Progenitor cell of endocrine pancreas (in vitro differentiated cells): ENCODE measurements at places on chromosomes 7 and 10.

GRCh38 chr10:59606551-59606961 is 103.1 kb downstream of the SLC16A9 start:
- DNase-seq: no peak
- peaks cover 7% of the 10 kb centered on the region for H3K4me1 ChIP-seq
- no peaks in the 10 kb centered on the region for H3K27me3 ChIP-seq
- no peaks in the 10 kb centered on the region for H3K36me3 ChIP-seq

GRCh38 chr10:24929056-24929544 is 23.3 kb downstream of the PRTFDC1 start:
- no peak overlapping the region for H3K4me3 ChIP-seq
- no peak overlapping the region for H3K27ac ChIP-seq
- peaks cover 25% of the 10 kb centered on the region for H3K36me3 ChIP-seq

- peaks cover 29% of the 10 kb centered on the region for H3K4me1 ChIP-seq
- no peak for DNase-seq
- H3K27ac ChIP-seq: no peak overlapping the region
- no peaks in the 10 kb centered on the region for H3K27me3 ChIP-seq
- no peak overlapping the region for H3K4me3 ChIP-seq
Observed at GRCh38 chr7:23208316-23208715, 26.5 kb downstream of the NUP42 start.

GRCh38 chr10:89702121-89702480 is 711 bp downstream of the KIF20B start:
- no peaks in the 10 kb centered on the region for H3K27me3 ChIP-seq
- H3K27ac ChIP-seq: peak overlapping the region; percentile 99
- H3K36me3 ChIP-seq: no peaks in the 10 kb centered on the region
- peak overlapping the region; percentile 98 for H3K4me3 ChIP-seq

DNA sequence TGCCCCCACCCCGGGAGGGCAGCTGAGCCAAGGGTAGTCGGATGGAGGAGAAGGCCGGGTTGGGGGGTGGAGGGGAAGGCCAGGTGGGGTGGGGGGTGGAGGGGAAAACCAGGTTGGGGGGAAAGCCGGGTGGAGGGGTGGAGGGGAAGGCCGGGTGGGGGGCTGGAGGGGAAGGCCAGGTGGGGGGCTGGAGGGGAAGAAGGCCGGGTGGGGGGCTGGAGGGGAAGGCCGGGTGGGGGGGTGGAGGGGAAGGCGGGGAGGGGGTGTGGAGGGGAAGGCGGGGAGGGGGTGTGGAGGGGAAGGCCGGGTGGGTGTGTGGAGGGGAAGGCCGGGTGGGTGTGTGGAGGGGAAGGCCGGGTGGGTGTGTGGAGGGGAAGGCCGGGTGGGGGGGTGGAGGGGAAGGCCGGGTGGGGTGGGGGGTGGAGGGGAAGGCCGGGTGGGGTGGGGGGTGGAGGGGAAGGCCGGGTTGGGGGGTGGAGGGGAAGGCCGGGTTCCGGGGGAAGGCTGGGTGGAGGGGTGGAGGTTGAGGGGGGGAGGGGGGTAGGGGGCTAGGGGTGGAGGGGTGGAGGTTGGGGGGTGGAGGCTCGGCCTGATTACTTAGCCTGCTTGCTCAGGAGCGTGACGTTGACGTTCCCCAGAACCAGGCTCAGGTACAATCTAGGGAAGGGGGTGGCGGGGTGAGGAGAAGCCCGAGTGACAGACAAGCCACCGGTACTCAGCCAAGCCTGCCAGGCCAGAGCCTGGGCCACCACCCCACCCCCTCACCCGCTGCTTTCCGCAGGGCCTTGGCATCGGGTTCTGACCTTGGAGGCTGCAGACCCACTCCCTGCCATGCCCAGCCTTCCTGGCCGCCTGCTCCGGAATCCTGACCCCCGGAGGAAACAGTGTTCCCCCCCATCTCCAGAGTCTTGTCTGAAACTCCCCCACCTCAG is 5.6 kb downstream of the TMEM120A start:
- H3K4me1 ChIP-seq: peaks cover 10% of the 10 kb centered on the region
- DNase-seq: no peak
- no peaks in the 10 kb centered on the region for H3K27me3 ChIP-seq
- no peak overlapping the region for H3K27ac ChIP-seq
- peaks cover 6% of the 10 kb centered on the region for H3K36me3 ChIP-seq
- H3K4me3 ChIP-seq: no peak overlapping the region

DNA sequence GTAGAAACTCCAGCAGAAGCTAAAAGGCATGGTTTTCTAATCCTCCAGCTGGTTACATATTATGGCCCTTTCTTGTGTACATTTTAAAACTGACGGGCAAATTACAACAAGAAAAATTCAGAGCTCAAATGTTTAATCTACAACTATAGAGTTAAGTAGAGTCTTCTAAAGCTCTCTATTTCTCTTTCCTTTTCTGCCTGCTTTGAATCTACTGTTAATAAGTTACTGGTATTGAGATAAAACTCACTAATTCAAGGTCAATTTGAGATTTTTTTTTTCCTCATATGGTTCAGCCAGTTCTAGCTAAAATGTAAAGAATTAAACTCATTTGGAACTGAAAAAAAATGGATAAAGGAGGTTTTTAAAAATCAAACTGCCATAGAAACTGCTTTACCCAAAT is 1.6 kb upstream of the PRSS37 start:
- no peak for DNase-seq
- no peak overlapping the region for H3K27ac ChIP-seq
- H3K4me1 ChIP-seq: peaks cover 9% of the 10 kb centered on the region
- H3K36me3 ChIP-seq: no peaks in the 10 kb centered on the region
- no peak overlapping the region for H3K4me3 ChIP-seq

- DNase-seq: no peak
- no peaks in the 10 kb centered on the region for H3K27me3 ChIP-seq
- no peak overlapping the region for H3K27ac ChIP-seq
Observed at GRCh38 chr10:74642901-74643595, 183.4 kb upstream of the KAT6B start.

- DNase-seq: no peak
- no peaks in the 10 kb centered on the region for H3K36me3 ChIP-seq
Observed at GRCh38 chr7:16356301-16356958, 64.9 kb downstream of the CRPPA start.

GRCh38 chr7:151833213-151833651 is 43.7 kb downstream of the PRKAG2 start:
- no peak for DNase-seq
- H3K27ac ChIP-seq: peak overlapping the region; percentile 50
- no peaks in the 10 kb centered on the region for H3K36me3 ChIP-seq
- peaks cover 47% of the 10 kb centered on the region for H3K27me3 ChIP-seq
